ENCODE measurements at places on chromosomes 1 and 21.
A peak's percentile ranks its signal among the peaks of the same experiment; 100 is the strongest.

GRCh38 chr1:183029591-183030000 is 6.4 kb downstream of the LAMC1 start:
- peak; percentile 73 for DNase-seq

GRCh38 chr1:40386359-40386723 is 12.8 kb downstream of the SMAP2 start:
- DNase-seq: no peak

DNA sequence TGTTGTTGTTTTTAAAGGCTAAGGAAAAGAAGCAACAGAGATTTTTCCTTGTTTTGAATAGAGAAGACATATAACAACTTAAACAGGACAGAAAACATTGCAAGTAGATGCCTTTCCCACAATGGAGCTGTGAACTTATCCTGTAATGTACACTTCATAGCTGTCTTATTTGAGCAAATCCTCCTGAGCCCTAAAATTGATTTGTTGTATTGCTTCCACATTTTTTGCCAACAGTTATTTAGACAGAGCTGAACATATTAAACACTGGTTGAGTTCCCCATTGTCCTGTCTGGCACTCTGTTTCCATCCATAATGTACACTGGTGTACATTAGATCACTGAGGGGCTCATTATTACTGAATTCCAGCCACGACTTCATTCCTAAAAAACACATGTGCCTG is 32.2 kb downstream of the CACHD1 start:
- no peak for DNase-seq

DNA sequence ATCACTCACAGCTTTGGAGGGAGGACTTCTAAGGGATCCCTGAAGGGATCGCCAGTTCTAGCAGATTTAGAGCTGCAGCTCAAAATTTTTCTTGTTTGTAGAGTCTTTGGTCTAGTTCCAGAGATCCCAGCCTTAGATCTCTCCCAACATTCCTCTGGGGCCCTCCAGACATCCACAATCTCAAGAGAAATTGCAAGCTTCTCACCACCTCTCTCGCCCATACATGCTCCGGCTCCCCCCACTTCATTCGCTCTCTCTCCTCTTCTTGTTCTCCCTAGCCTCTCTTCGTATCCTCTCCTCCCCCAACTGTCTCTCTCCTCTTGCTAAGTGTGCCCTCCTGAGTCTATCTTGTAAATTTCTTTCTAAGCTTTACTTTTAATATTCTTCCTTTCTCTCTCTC is 15.1 kb upstream of the TUT4 start:
- no peak for DNase-seq

GRCh38 chr1:210358626-210359025 is 29.9 kb downstream of the HHAT start:
- DNase-seq: no peak

DNA sequence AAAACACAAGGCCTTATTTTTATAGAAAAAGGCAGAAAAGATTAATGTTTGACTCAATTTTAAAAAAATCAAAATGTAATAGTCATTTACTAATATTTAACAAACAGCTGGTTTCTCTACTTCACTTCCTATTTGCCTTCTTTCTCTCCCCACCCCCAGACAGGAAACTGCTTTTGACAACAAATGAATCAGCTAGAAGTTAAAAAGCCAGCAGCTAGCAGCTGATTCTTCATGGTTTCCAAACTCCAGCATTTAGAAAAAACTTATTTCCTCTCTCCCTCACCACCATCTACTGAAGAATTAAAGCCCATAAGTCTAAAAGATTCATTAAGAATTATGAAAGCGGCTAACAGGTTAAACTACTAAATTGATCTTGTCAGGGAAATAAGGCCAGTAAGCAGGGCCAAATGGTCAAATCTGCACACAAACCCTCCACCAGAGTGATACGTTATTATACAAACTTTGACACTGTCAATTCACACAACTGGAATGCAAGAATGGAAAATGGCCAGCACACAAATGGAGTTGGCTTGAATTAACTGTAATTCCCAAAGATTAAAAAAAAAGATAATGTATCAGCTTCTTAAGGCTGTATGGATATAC is 4.0 kb downstream of the WDR26 start:
- DNase-seq: peak; percentile 62

DNA sequence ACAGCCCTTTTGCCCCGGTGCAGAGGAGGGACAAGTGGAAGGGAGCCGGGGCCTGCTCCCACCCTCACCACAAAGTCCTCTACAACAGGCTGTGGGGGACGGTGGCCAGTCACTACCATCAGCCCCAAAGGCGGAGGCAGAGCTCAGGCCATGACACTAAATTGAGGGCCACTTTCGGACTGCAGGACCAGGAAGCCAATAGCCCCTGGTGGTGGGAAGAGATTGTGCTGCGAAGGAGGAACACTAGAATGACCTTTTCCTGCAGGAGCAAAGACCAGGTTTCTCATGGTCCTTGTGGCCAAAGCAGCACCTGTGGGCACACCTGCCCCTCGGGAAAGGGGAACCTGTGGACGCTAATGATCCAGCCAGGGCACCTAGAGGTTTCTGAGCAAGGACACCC is 30.3 kb downstream of the ACTA1 start:
- DNase-seq: no peak

- peak; percentile 75 for DNase-seq
Measured at GRCh38 chr21:45470773-45471524, 66.0 kb downstream of the COL18A1 start.

GRCh38 chr1:199135901-199136300 is 497.1 kb downstream of the PTPRC start:
- no peak for DNase-seq

DNA sequence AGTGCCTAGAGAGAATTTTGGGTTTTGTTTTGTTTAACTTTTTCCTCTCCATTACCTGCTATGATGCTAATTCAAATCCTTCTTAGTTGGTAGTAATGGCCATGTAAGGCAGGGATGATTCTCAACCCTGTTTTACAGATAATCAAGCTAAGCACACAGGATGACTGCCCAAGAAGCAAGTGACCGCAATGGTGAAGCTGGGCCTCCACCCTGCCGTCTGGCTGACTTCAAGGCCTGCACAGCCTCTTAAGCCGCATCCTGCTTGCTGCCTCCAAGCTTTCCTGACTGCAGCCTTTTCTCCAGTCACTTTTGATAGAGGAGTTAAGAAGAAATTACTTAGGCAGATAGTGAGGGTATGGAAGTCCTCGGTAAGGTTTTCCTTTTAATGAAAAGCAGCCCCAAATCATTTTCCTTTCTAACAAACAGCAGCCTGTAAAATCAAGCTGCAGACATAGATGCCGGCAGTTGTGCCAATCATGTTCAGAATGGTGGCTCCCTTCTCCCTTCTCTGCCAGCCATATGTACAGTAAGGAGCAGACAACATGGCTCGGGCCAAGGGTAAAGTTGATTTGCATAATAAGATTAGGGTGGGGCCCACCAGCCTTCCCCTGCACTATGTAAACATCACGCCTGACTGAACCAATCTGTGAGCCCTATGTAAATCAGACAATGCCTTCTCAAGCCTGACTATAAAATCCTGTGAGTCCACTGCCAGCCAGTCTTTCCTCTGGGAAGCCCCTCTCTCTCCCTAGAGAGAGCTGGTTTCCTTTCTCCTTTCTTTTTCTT is 8.8 kb upstream of the CTBS start:
- peak; percentile 82 for DNase-seq

DNA sequence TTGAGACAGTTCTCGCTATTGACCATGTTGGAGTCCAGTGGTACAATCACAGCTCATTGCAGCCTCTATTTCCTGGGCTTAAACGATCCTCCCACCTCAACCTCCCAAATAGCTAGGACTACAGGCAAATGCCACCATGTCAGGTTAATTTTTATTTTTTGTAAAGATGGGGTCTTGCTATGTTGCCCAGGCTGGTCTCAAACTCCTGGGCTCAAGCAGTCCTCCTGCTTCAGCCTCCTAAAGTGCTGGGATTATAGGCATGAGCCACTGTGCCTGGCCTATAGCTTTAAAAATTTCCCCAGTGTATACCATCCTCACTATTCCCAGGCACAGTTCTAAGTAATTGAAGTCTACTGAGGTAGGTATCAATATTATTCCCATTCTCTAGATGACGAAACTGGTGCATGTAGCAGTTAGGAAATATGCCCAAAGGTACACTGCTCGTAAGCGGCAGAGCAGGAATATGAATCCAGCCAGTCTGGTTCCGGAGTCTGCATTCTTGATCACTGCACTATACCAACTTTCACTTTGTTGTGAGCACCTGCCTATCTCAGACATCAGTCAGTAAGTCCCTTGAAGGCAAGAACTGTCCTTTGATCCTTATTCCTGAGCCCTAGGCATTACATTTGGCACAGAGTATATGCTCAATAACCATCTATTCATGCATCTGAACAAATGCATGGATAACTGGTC is 11.5 kb upstream of the SRP9 start:
- DNase-seq: no peak

DNA sequence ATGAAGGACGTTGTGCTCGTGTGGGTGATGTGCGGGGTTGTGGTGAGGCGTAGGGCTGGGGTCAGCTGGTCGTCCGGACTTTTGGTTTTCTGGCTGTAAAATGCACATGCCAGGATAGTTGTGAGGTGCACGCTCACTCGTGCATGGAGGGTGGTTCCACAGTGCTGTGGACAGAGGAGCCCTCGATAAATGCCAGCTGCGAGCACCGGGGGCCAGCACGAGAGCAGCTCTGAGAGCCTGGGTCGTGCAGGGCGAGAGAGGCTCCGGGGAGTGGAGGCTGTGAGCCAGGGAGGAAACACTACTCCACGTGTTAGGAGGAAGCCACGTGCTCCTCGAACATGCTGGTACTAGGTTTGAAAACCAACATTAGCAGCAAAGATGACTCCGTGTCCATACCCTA is 39.4 kb downstream of the COL18A1 start:
- DNase-seq: no peak

DNA sequence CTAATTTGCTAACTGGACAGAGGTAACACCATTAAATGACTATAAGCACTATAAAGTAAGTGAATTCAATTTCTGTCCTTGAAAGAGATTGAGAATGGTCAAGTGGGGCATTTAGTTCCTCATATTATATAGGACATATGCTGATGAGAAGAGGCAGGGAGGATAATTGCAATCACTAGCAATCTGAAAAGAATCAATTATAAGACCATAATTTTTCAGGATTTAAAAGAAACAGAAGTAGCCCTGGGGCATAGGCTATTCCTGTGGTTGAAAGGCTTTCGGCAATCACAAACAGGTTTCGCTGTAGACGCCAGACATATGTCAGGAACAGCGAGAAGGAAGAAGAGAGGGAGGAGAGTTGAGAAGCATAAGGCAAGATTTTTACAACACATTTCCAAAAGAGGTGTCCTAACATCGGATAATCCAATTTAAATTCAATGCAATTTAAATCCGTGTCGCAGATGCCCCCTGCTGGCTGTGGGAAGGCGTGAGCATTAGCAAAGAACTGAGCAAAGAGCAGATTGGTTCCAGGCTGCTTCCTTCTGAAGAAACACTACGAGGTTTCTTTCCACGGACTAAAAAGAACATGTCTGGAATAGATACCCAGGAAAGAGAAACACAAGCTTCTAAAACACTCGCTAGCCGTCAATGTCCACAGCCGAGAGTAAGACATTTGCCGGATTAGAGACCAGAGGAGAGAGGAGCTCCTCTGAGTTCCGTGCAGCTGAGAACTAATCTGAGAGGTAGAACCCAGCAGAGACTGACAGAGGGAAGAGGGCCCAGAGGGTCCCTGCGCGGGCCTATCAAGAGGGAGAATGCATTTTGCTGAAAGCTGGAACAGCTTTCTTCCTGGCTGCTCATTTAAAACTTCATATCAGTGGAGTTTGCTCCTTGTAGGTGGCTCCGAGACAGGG is 27.9 kb downstream of the RGS5 start:
- DNase-seq: peak; percentile 70

DNA sequence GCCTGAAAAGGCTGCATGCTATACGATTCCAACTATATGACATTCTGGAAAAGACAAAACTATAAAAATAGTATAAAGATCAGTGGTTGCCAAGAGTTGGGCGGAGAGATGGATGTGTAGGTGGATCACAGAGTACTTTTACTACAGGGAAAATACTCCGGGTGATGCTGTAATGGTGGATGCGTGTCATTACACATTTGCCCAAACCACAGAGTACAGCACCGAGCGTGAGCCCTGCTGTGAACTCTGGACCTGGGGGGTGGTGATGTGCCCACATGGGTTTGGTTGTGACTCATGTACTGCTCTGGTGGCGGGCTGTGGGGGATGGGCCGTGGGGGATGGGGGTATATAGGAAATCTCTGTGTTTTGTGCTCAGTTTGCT is 162.7 kb upstream of the COL6A1 start:
- DNase-seq: peak; percentile 96

- peak; percentile 82 for DNase-seq
Measured at GRCh38 chr1:88462488-88463261, 221.4 kb upstream of the PKN2 start.

- no peak for DNase-seq
Measured at GRCh38 chr1:192660613-192661012, 24.7 kb downstream of the RGS13 start.

DNA sequence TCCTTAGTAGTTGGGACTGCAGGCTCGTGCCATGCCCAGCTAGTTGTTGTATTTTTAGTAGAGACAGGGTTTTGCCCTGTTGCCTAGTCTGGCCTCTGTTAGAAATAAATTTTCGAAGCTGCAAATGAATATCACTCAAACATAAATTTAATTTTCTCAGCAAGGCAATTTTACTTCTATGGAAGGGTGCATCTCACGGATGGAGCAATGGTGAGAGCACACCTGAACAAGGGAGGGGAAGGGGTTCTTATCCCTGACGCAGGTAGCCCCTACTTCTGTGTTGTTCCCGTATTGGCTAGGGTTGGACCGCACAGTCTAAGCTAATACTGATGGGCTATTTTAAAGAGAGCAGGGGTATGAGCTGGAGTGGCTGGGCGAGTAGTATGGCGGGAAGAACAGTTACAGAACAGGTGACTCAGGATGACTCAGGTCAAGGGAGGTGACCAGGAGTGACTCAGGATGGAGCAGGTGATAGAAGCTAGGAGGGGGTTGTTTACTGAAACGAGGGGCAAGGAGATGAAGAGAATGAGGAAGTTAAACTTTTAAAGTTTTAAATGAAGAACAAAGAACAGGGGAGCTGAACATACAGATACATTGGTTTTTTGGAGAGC is 7.5 kb downstream of the MDM4 start:
- peak; percentile 45 for DNase-seq

DNA sequence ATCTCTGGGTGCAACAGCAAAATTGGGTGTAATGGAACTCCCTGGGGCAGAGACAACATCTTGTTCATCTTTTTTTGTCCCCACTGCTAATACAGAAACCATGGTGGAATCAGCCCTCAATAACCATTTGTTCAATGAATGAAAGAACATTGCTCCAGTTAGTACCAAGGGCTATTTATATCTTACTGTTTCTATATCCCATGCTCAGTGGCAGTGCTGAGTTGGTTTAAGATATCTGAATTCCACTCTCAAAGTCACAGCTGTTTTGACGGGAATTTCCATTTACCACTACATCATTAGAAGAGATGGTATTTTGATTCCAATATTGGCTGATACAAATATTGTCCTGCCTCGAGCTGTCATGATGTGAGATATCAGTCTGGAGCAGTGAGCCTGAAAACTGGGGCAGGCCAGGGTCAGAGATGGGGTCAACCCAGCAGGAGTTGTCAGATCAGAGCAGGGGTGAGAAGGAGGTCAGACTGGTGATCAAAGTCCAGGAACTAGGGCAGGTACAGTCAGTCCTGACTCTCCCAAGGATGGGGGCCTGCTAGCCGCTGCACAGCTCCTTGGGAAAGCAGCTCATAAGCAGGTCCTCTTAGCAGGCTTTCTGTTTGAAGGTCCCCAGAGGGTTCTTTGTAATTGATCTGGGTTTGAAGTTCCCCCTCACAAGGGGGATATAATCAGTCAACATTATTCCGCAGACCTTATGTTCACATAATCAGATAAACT is 5.8 kb upstream of the PHC2 start:
- no peak for DNase-seq

GRCh38 chr1:113957984-113958383 is 21.3 kb upstream of the OLFML3 start:
- DNase-seq: no peak

- DNase-seq: no peak
Measured at GRCh38 chr1:20317471-20317870, 26.8 kb downstream of the VWA5B1 start.

All from Daoy (cell line).